GM12892 (cell line): ENCODE measurements at places on chromosomes 13 and 19.

DNA sequence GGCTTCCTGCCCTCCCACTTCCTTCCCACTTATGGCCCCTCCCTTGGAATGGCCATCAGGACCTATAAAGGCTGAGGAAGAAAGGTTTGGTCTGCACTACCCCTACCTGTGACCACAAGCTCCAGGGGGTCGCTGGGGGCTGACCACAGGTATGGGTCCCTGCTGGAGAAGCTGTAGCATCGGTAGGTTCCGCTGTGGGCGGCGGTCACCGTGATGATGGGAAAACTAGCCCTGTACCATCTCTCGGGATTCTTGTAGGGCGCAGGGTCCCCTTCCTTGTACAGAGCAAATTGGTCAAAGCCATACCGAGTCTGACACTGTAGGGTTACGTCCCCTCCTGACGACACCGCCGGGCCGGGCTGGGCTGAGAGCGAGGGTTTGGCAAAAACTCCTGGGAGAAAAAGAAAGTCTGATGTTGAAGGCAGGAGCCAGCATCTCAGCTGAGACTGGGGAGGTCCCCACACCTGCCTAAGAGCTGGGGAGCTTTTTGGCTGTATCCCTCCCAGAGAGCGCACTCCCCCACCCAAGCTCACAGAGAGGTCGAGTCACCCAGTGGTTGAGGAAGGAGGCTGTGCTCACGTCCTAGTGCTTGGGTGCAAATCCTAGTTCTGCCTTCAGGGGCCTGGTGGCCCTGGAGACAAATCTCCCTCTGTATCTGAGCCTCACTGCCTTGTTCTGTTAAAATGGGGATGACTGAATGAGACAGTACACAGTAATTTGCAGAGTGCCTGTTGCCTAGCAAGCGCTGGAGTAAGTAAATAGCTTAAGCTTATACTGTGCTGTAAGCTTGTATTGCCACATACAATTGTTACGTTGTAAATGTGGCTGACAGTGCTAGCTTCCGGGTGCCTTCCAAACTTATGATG, 10.4 kb downstream of the GP6 start:
- DNase-seq: no peak

GRCh38 chr19:5149508-5149907, 180.6 kb downstream of the KDM4B start:
- DNase-seq: no peak

DNA sequence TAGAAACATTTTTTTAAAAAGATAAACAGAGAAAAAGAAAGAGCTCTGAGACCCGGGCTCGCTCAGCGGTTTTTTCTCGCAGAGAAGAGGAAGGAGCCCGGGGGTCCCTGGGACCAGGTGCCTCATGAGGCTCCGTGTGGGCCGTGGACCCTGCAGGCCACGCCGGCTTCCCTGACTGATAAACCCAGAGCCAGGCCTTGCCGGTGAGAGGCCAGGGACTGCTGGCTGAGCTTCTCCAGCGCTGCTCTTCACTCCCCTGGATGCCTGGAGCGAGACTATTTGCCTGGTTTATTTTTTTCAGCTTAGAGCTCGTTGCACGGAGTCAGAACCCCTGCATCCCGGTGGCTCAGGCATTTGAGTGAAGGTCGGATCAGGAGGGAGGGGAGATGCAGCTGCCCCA, 53.4 kb upstream of the F7 start:
- DNase-seq: no peak

DNA sequence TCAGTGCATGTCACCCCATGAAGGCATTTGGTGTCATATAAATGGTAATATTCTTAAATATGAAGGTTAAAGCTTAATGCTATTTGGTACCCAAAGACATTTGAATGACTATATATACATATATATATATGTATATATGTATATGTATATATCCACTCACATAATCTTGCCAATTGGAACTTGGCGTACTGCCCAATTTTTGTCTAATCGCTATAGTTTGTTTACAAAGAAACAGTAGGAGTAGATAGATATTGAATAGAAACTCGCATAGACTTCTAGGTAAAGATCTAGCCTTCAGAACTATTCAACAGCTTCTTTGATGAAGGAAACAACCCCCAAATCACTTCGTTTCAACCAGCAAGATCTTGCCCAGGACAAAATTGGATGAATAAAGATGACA, 24.1 kb downstream of the KLF5 start:
- DNase-seq: no peak

GRCh38 chr19:48713041-48713863, 6.3 kb downstream of the MAMSTR start:
- no peak for DNase-seq

DNA sequence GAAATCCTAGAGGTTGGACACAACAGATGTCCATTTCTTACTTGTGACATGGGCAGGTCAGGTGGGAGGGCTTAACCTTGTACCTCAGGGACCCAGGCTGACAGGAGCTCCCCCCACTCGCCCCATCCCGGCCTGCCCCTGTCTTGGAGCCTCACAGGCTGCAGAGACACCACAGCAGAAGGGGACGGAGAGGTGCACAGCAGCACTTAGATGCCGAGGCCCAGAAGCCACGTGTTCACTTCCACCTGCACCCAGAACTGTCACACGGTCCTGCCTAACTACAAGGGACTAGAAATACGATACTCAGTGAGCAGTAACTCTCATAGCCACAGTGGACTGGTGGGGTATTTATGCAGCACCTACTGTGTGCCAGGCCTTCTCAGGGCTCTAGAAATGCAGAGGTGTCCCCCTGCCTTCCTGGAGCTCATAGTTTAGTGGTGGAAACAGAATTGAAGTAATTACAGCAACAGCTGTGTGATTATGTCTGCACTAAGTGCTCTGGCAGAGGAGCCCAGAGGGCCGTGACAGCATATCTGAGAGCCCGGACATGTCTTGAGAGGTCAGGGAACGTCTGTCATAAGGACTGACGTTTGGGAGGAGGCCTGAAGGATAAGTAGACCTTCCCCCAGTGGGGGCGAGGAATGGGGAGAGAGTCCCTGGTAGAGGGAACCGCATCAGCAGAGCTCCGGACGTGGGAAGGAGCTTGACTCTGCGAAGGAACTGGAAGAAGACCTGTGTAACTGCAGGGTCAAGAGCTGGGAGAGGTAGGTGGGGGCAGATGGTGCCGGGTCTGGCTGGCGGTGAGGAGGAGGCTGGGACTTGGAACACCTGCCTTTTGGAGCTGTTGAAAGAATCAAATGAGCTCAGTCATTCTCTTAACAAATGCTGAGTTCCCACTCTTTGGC, 130.0 kb downstream of the SIPA1L3 start:
- DNase-seq: no peak

DNA sequence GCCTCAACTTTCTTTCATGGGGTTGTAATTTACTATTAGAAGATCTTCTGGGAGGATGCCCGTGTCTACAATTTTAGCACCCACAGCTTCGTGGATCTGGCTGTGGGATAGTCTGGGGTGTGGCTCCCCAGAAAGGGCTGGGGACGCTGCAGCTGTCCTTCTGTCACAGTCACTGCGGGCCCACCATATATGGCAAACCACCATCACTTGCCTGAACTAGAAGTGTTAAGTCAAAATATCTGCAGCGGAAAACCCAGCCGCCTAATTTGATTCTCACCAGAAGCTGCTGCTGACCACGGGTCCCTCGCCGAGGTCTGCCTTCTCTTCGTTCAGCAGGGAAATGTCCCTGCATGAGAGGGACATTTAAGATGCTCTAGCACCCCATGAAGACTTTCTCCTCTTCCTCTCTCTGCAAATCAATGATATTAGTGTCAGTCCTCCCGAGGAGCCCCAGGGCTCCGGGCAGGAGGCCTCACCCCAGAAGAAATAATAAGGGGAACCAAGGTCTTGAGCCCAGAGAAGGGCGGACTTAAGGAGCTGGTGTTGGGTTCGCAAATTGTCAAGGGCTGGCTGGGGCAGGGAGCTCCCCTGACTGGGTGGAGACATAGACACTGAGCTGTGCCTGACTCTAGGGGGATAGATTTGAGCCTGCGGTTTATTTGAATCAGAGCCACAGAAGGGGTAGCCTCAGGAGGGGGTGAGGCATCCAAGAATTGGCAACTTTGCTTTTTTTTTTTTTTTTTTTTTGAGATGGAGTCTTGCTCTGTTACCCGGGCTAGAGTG, 3.0 kb upstream of the MATK start:
- no peak for DNase-seq
